ENCODE measurements at places on chromosomes 6 and 20. TPM values are rescaled to one million over a fixed set of nuclear protein-coding genes. Genes with fewer than 3 reads are reported as not detected.
A peak's percentile ranks its signal among the peaks of the same experiment; 100 is the strongest.

The TREML4 gene
- not detected for total RNA-seq

The PACRG gene
- total RNA-seq: 4.3 TPM

The RGS17 gene
- total RNA-seq: 0.31 TPM

The OR2J3 gene
- not detected for total RNA-seq

The BHLHE23 gene
- total RNA-seq: not detected

The RIPPLY2 gene
- total RNA-seq: 0.80 TPM

The LAMA4 gene
- total RNA-seq: 332 TPM

The CNR1 gene
- 3.5 TPM for total RNA-seq

The BMP6 gene
- 9.0 TPM for total RNA-seq

The RAET1L gene
- not detected for total RNA-seq

The PI16 gene
- 91.7 TPM for total RNA-seq

The CAP2 gene
- 7.1 TPM for total RNA-seq

The BNIP5 gene
- not detected for total RNA-seq

The LAMA5 gene
- 232 TPM for total RNA-seq

GRCh38 chr20:25145131-25145530 is 50.4 kb upstream of the ENTPD6 start:
- no peak for DNase-seq

DNA sequence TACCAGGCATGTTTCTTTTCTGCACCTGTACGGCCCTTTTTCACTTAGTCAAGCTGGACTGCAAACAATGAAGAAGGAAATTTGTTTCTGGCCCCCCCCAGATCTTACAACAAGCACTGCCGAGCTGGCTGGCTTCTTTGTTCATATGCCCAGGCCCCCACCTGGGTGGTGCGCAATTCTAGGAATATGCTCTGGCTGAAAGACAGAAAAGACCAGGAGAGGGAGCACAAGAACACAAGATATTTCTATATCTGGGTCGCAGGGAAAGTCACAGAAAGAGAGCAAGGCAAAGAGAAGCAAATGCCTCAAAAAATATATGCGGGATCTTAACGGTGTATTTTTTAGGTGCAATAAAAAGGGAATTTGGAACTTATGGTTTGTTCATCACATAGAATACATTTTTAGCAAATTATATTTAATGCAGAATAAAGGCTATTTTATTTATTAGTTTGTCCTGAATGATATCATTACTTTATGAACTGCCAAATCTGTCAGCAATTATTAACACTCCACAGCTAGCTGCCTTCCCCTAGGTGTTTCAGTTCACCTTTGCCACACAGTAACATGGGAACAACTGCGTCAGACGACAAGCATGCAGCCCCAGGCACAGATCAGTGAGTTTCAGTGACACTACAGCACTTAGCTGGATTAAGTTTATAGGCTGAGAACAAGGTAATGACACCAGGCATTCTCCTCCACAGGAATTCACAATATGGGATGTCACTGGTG is 76.5 kb downstream of the GJA10 start:
- DNase-seq: no peak

DNA sequence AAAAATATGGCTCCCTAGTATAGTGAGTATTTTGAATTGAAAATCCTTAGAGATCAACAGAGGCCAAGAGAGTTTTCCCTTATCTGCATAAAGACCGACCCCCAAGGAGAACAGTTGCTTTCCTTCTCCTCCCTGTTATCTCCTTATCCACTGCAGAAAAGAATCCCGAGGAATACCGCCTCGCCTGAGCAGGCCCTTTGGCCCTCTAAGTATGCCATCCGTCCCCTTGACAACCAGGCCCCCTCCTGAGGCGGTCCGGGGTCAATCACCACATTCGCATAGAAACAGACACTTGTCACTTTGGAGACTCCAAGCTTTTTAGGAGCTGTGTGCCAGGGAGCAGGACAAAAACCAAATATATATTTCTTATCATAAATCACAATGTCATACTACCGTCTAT is 15.9 kb upstream of the GGTLC1 start:
- DNase-seq: no peak

- DNase-seq: no peak
Observed at GRCh38 chr20:42703744-42704143, 486.0 kb downstream of the PTPRT start.

DNA sequence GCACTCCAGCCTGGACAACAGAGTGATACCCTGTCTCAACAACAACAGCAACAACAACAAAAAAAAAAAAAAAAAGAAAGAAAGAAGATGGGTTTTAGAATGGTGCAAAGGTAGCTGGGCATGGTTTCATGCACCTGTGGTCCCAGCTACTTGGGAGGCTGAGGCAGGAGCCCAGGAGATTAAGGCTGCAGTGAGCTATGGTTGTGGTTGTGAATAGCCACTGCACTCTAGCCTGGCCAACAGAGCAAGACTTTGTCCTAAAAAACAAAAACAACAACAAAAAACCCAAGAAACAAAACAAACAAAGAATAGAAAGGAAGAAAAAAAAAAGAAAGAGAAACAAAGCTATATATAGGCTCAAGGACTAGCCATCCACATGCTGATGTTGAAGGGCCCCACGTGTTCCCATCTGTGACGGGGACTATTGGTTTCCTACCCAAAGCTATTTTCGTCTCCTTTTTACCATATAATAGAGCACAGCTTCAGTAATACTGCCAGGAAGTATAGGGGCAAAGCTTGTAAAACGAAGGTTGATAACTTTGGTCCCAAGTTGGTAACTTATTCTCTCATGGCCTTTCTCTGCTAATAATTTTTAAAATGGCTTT is 7.9 kb upstream of the EEF1E1 start:
- DNase-seq: no peak

GRCh38 chr6:170044836-170045562 is 245.9 kb downstream of the DLL1 start:
- DNase-seq: peak; percentile 40

- DNase-seq: peak; percentile 82
Observed at GRCh38 chr20:1827974-1828785, 67.0 kb upstream of the SIRPA start.

GRCh38 chr6:135673501-135674309 is 176.2 kb upstream of the AHI1 start:
- DNase-seq: no peak

- DNase-seq: no peak
Observed at GRCh38 chr6:45543298-45544235, 165.8 kb upstream of the SUPT3H start.

GRCh38 chr6:641225-641985 is 15.5 kb downstream of the HUS1B start:
- DNase-seq: no peak

GRCh38 chr20:8400486-8400885 is 268.4 kb downstream of the PLCB1 start:
- DNase-seq: no peak

DNA sequence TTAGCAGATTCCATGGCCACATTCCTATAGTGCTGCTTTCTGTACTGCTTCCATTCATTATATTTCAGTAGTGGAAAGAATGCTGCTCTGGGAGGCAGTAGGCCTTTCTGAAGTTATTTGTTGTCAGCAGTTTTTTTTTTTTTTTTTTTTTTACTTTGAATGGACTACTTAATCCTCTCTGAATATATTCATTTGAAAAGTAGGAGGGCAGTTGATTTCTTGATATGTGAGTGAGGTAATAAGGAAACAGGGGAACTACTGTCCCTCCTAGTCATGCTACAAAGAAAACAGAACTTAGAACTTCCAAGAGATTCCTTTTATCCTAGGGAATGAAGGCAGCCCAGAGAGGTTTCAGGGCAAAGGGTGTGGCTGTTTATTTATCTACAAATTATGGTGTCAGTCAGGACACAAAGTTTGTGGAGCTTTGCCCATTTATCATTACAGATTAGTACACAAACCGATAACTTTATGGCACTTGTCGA is 155.9 kb downstream of the JARID2 start:
- no peak for DNase-seq

DNA sequence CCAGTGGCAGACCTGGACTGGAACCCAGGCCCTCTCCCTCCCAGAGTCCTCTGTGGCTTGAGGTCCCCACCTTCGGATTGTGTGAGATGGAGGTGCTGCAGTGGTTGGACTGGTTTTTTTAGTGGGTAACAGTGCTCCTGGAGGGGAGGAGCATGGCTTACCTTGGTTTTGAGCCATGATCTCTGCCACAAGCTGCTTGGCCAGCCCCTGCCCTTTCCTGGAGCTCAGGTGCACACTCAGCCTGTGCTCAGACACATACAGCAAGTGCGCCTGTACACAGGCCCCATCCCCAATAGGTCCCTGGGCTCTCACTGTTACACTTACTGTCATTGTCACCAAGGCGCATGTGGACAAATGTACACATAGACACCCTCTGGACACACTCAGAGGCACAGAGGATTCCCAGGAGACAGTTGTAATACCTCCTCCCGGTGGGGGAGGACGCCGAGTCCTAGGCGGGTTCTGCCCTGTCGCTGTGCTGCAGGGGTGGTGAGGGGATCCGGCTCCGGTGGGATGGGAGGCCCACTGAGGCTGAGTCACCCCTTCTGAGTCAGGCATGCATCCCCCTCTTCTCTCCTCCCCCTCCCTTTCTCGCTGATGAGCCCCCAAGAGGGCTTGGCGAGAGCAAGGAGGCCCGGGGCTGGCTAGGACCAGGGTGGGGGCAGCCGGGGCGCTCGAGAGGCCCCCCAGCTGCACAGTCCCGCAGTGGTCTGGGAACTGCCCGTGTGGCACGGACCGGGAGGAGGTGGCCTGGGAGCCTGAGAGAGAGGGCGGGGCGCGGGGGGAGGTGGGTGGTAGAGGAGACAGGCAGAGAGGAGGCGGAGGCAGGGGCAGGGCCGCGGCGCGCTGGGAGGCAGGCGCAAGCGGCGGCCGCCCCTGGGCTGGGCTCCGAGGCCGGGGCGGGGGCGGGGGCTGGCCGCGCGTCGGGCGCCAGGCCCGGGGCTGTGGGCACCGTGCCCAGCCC is 522 bp upstream of the EPB41L1 start:
- DNase-seq: peak; percentile 90

GRCh38 chr6:121055572-121056163 is 278.6 kb downstream of the TBC1D32 start:
- DNase-seq: no peak

DNA sequence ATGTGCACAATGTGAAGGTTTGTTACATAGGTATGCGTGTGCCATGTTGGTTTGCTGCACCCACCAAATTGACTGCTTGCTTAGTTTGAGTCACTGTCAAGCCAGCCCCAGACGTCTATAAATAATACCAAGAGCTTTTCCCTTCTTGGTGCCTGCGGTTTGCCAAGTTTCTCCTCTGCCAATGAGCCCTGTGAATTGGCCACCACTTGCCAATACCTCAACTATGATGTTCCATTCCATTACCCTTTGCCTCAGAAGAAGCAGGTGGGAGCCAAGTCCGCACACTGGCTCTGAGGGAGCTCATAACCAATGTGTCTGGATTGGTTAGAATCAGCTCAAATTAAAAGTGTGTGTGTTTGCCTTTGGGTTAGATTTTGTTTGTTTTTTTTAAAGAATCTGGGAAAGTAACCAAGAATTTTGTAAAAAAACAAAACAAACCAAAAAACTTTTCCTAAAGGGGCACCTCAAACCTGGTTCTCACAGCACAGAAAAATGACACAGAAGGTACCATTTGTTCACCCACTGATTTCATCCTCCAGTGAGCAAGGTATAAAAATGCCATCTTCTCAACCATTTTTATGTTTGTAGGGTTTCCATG is 244.7 kb upstream of the PRND start:
- no peak for DNase-seq

DNA sequence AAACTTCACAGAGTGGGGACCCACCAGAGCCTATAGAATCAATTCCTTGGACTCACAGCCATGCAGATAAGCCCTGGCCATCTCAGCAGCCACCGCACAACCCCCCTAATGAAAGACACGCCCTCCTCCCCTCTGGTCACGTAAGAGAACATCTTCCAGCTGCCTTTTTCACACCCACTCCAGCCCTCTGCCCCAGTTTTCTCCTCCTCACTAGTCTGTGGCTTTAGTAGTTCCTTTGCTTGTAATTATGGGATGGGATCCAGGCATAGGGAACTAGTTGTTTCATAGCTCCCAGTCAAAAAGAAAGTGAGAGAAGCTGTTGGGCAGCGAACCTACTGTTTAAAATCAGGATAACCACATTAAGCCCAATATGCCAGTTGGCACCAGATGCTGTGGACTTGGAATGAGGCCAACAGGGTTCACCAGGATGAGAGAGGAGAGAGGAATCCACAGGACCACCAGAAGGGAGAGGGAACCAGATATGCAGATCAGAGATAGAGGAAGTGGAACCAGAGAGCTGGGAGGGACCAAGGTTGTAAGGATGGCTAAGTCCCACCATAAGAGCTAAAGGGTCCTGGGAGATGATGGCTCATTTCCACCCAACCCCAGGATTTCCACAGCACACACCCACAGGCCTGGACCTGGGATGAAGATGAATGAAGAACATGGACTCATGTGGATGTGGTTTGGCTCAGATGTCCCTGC is 9.0 kb upstream of the BTN3A1 start:
- DNase-seq: no peak

DNA sequence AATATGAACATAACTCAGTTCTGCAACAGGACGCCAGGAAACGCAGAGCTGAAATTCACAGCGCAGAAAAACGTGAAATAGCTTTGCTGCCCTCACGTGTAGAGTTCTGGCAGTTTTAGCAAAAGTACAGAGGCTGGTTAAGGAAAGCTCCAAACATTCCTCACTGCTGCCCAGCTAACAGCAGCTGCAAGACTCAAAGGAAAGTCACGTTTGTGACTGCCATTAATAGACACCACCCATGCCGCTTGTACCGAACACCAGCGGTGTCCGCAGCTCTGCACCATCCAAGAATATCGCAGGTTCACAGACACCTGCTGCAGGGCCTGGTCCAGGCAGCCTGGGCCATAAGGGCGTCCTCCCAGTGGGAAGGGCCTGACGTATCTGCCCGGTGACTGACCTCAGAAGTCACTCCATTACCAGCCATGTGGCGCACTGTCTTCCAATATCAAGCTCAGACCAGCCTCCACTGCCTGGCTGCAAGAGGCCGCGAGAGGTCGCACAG is 61.4 kb downstream of the WDR27 start:
- DNase-seq: no peak

DNA sequence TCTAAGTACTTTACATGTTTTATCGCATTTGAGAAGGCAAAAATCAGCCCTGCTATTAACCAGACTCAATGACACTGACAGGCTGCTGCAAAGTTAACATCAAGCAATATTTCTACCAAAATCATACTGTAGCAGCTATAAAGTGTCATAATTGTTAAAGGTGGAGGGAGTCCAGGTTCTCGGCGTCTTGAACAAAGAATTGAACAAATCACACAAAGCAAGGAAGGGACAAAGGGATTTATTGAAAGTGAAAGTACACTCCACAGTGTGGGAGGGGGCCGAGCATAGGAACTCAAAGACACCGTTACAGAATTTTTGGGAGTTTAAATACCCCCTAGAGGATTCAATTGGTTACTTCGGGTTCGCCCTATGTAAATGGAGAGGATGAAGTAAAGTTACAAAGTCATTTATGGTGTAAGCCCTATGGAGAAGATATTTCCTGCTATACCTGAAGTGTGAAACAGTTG is 12.9 kb upstream of the ZNF391 start:
- DNase-seq: no peak

- DNase-seq: no peak
Observed at GRCh38 chr6:21501815-21502214, 91.7 kb upstream of the SOX4 start.

DNA sequence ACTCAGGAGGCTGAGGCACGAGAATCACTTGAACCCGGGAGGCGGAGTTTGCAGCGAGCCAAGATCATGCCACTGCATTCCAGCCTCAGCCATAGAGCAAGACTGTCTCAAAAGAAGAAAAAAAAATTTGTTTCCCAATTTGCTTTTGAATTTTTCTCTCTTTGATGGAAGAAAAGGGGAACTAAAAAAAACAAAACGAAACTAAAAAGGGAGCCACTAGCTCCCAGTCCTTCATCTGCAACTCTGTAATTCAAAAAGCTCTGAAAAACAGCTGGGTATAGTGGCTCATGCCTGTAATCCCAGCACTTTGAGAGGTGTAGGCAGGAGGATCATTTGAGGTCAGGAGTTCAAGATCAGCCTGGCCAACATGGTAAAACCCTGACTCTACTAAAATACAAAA is 9.5 kb downstream of the OVOL2 start:
- no peak for DNase-seq
